CD8-positive, alpha-beta T cell (primary cell): ENCODE measurements at places on chromosomes 6 and 20.

DNA sequence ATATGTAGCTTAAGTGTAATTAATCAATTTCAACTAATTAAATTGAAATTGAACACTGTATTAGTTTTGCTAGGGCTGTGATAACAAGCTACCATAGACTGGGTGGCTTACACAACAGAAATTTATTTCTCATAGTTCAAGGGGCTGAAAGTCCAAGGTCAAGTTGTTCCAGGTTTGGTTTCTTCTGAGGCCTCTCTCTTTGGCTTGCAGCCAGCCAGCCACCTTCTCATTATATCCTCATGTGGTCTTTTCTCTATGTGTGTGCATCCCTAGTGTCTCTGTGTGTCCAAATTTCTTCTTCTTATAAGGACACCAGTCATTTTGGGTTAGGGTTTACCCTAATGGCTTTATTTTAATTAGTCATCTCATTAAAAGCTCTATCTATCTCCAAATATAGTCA is 611.7 kb downstream of the UTRN start:
- no peak for DNase-seq

DNA sequence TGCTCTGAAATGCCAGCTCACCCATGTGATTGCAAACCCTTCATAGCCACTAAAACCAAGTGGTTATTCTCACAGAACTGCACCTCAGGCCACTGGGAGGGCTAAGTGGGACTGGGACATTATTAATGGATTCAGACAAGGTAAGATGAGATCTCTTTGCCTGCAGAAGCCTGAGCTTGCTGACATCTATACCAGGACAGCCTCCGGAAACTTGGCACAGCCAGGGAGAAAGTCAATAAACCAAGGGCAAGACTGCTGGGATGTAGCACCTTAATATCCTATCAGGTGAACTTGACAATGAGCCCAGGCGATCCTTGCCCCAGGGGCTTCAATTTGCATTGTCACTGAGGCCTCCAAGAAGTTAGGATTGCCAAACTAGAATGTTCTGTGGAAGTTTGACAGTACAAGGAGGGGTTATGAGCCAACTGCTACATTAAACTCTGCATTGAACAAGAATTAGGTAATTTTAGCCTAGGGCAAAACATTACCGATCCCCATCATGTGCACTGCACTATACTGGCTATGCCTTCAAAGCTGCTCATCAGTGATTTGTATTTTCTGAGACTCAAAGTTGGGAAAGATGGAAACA is 60.1 kb upstream of the RALGAPA2 start:
- DNase-seq = no peak

DNA sequence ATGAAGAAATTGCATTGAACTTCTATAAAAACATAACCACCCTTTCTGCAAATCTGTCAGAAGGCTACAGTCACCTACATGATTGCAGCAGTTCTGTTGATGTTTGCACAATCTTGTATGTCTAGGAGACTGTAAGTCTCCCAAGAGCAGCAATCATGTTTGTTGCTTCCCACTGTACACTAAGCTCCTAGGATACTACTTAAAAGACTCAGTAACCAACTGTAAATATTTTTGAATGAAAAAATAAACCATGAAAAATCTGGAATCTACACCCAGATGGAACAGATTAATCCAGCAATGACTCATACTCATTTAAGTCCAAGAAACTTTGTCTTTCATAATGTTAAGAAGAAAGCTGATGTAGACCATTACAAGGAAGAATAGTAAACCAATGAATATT is 168.5 kb upstream of the ATXN1 start:
- DNase-seq = no peak

- no peak for DNase-seq
Measured at GRCh38 chr6:4186385-4186784, 51.0 kb upstream of the ECI2 start.

DNA sequence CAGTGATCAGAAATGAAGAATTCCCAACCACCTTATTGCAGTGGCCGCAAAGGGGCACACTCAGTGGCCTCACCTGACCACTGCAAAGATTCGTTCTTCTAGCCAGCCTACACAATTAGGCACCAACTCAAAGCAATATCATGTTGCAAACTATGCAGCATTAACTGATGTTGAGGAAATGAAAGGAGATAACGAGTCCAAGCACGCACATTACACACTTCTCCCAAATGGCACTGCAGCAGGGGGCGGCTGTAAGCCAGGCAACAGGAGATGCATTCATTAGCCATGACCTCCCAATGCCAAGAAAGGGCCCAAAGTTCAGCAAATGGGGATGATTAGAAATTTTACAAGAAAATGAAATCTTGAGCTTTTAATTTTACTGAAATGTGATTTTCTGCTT is 39.3 kb downstream of the ATXN1 start:
- no peak for DNase-seq

- DNase-seq = no peak
Measured at GRCh38 chr6:91407706-91408105, 820.8 kb upstream of the MAP3K7 start.

DNA sequence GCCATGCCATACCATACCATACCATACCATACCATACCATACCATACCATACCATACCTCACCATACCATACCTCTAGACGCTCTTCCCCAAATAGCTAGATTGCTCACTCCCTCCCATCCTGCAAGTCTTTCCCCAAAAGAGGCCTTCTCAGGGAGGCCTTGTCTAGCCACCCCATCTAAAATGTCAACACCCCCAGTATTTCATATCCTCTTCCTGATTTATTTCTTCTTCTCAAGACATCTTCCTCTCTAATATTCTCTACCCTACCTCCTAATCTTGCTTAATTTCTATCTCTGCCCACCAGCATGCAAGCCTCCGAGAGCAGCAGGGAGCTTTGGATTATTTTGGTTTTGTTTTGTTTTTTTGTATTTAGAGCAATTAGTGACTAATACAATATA is 225.2 kb upstream of the RREB1 start:
- no peak for DNase-seq

DNA sequence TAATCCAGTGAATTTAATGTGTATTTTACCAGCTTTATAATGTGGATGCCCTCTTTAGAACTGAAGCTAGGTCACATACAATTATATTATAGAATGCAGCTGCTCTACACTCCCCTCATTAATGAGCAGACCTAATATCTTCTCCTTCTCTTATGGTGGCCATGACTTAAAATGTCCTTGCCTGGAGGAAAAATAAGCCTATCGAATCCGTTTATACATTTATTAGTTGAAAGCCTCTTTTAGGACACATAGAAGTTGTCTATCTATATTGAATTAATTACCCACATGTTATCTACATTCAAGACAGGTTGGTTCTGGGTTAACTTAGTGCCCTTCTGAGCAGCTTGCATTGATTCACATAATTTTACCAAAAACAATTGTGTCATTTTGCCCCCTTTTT is 1716.8 kb downstream of the HACE1 start:
- DNase-seq = no peak

DNA sequence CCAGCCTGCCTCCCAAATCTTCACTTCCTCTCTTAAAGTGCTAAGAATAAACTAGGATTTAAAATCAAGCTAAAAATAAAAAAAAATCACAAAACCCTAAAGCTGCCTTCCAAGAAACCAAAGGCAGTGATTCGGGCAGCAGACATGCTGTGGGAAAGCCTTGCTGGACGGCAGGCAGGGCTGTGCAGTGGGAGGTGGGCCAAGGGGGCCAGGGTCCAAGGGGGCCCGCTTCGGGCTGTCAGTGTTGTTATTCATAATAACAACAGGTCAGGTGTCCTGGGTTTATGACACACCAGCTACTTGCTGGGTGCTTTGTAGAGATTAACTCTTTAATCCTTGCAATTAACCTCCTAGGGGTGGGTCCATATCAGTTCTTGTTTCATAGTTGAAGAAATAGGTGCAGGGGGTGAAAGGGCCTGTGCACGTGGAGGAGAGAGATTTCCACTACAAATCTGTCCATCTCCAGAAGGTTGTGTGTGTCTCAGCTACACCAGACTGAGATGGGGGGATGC is 40.4 kb downstream of the CD40 start:
- DNase-seq = no peak

GRCh38 chr6:113644861-113645575 is 212.1 kb upstream of the MARCKS start:
- no peak for DNase-seq

GRCh38 chr6:153575528-153575927 is 444.4 kb upstream of the RGS17 start:
- no peak for DNase-seq

DNA sequence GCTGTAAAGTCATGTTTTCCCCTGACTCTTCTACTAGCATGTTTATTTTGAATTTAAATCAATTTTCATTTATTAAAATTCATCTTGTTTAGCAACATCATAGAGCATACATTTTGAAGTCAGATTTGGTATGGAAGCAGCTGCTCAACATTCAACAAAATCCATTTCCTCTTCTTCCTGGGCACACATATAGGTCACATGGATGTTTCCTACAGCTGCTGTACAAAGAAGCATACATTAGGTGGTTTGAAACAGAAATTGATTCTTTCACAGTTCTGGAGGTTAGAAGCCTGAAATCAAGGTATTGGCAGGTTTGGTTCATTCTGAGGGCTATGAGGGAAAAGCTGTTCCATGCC is 495.2 kb downstream of the RFPL4B start:
- no peak for DNase-seq

DNA sequence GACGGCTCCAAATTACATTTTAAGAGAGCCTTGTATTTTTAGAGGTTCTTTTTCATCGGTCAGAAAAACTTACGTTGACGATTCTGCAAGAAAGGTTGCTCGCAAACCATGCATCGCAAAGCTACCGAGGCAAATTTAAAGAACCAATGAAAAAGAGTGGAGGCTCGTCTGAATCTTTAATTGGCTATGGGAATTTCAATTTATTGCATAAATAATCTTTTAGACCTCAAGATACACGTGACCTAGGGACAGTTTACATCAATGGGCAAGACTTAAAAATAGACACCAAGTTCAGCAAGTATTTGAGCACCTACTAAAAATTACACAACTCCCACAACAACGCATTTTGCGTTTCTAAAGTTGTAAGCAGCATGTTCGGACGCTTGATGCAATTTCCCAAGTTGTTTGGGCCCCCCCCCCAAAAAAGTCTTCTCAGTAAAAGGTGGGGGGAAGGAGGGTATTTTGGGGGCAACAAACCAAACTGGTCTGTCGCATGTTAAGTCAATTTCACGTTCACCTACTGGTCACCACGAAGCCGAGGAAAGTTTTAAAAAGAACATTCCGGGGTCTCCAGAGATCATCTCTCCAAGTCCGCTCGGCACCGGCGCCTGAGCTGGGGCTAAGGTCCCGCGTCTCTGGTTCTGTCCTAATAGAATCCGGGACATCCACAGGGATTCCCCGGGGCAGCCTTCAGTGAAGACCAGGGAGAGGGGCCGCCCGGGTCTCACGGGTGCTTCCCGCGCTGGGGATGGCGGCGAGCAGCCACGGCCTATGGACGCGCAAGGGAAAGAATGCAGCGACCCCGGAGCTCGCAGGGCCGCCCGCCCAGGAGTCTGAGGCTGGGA is 851 bp downstream of the SNX5 start:
- no peak for DNase-seq

- DNase-seq = no peak
Measured at GRCh38 chr20:12180107-12180661, 262.5 kb downstream of the BTBD3 start.

DNA sequence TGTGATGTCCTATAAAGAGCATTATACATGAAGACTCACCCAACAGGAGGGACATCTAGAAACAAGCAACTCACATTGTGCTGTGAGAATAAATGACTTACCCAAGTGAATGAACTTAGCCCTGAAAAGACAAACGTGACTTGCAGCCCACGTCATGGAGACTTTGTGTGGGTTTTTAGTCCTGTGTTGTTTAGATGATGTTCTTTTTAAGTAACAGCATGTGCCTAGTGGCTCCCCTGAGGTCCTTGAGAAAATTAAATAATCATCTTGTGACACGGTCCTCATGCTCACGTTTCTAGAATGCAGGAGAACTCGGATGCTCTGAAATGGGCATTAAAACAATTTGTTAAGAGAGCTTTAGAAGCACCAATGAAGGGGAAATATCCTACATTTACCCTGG is 165.1 kb downstream of the SASH1 start:
- DNase-seq = no peak

GRCh38 chr20:7703996-7704395 is 236.3 kb downstream of the HAO1 start:
- no peak for DNase-seq

- no peak for DNase-seq
Measured at GRCh38 chr20:25236450-25237304, 11.2 kb upstream of the PYGB start.

GRCh38 chr20:38190936-38191371 is 25.9 kb upstream of the TGM2 start:
- DNase-seq = no peak

DNA sequence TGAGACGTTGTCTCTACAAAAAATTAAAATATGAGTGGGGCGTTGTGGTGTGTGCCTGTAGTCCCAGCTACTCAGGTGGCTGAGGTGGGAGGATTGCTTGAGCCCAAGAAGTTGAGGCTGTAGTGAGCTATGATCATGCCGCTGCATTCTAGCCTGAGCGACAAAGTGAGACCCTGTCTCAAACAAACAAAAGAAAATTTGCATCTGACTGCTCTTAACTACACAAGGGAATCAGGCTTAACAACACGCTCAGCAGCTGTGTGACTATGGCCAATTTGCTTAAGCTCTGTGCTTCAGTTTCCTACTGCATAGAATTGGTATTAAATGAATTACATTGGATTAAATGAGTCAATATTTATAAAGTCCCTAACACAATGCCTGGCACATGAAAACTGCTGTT is 24.3 kb upstream of the MRPS10 start:
- DNase-seq = no peak

- DNase-seq = no peak
Measured at GRCh38 chr6:146910611-146911010, 293.6 kb upstream of the STXBP5 start.

DNA sequence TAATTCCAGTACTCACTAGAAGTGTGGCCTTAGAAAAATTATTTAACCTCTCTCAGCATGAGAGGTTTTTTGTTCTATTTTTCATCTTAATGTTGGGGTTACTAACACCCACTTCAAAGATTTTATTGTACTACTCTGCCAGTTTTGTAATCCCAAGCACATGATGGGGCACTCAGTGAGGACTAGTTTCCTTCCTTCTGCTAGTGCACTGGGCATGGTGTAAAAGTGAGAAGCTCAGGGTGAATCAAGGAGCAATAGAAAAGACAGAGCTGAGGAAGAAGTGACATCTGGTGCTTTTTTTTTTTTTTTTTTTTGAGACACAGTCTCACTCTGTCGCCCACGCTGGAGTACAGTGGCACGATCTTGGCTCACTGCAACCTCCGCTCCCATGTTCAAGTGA is 439.4 kb upstream of the ARID1B start:
- no peak for DNase-seq

GRCh38 chr20:54980103-54980960 is 504.9 kb downstream of the DOK5 start:
- DNase-seq = no peak
